ENCODE measurements at places on chromosomes 2 and 18. TPM values are rescaled to one million over a fixed set of nuclear protein-coding genes. Genes with fewer than 3 reads are reported as not detected.

GRCh38 chr2:237121321-237121720, 35.6 kb downstream of the COPS8 start:
- DNase-seq: no peak
- H3K27ac ChIP-seq: no peak overlapping the region
- no peaks in the 10 kb centered on the region for H3K27me3 ChIP-seq
- H3K36me3 ChIP-seq: no peaks in the 10 kb centered on the region
- no peaks in the 10 kb centered on the region for H3K4me1 ChIP-seq
- H3K4me3 ChIP-seq: no peak overlapping the region

DNA sequence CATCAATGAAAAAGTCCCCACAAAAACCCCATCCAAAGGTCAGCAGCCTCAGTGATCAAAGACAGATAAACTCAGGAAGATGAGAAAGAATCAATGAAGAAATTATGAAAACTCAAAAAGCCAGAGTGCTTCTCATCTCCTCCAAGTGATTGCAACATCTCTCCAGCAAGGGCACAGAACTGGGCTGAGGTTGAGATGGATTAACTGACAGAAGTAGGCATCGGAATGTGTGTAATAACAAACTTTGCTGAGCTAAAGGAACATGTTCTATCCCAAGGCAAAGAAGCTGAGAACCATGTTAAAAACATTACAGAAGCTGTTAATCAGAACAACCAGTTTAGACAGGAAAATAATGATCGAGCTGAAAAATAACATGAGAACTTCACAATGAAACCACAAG, 442.8 kb upstream of the SYT4 start:
- no peaks in the 10 kb centered on the region for H3K27me3 ChIP-seq
- no peaks in the 10 kb centered on the region for H3K36me3 ChIP-seq
- no peak overlapping the region for H3K27ac ChIP-seq
- H3K4me1 ChIP-seq: no peaks in the 10 kb centered on the region
- no peak for DNase-seq

The RNF152 gene
- total RNA-seq: 0.04 TPM

- H3K4me3 ChIP-seq: no peak overlapping the region
- DNase-seq: no peak
- no peaks in the 10 kb centered on the region for H3K36me3 ChIP-seq
- peaks cover 4% of the 10 kb centered on the region for H3K27me3 ChIP-seq
Measured at GRCh38 chr2:216970359-216970915, 110.6 kb upstream of the TNP1 start.

- H3K27ac ChIP-seq: no peak overlapping the region
- DNase-seq: no peak
- H3K4me1 ChIP-seq: no peaks in the 10 kb centered on the region
- H3K4me3 ChIP-seq: no peak overlapping the region
Measured at GRCh38 chr2:200226451-200227426, 79.8 kb upstream of the SPATS2L start.

GRCh38 chr18:3577281-3577855, 127.4 kb downstream of the TGIF1 start:
- H3K4me1 ChIP-seq: peaks cover 10% of the 10 kb centered on the region
- DNase-seq: no peak
- no peaks in the 10 kb centered on the region for H3K36me3 ChIP-seq

The LHCGR gene
- not detected for total RNA-seq

The ERBB4 gene
- total RNA-seq: not detected

DNA sequence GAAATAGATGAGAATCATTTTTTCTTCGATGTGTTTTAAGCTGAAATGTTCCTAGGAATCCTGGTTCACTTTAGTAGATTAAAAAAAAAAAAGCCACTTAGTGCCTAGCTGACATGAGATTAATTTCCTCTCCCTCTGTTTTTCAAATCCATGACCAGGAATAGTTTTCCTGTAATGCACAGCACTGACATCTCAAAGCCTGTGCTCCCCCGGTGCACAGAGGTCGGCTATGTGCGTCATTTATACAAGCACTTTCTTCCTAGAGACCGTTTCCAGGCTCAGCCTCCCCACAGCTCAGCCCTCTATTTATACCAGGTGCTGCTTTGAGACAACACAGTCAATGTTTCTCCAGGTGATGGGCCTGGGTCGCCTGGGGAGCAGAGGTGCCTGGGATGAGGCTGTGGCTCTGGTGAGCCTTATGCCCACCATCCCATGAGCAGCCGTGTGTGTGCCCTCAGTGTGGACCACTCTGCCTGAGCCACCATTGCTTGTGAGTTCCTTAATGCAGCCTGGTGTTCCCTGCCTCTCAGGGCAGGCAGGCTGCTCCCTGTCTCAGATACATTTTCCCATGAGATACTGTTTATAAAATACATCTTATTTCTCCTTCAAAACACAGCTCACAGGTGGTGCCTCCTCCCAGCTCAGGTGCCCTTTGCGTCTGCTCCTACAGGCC, 515.7 kb upstream of the HS6ST1 start:
- H3K27me3 ChIP-seq: no peaks in the 10 kb centered on the region
- DNase-seq: no peak
- H3K27ac ChIP-seq: no peak overlapping the region
- H3K4me1 ChIP-seq: no peaks in the 10 kb centered on the region

DNA sequence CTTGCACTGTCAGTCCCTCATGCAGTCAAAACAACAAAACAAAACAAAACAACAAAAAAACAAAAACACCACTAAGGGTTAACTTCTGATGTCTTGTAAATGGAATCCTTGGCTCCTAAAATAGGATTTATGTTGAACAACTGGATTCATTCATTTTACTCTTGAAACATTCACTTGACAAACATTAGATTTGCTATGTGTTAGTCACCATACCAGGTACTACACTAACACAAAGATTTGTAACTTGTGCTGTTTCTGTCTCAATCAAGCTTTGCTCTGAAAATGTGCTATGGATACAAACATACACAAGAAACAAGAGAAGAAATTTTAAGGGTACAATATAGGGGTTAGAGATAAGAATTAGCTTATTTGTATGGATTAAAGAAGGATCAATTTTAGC, 812.8 kb downstream of the LRP1B start:
- no peak overlapping the region for H3K27ac ChIP-seq
- no peak overlapping the region for H3K4me3 ChIP-seq
- no peak for DNase-seq
- H3K36me3 ChIP-seq: no peaks in the 10 kb centered on the region
- H3K4me1 ChIP-seq: no peaks in the 10 kb centered on the region

DNA sequence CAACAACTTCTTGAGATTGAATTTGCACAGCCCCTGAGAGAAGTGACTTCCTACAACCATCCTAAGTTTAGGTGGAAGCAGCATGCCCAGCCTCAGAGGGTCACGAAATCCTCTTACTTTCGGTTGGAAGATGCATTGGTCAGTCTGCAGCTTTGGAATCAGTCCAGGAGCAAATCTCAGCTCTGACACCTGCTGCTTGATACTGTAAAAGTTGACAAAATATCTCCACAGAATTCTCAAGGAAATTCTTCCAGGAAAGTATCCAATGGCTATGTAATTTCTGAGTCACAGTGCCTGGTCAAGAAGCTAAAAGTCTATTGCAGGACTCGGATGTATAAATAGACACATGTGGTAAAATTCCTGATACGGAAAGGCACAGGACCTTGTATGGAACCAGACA, 414.5 kb upstream of the GYPC start:
- DNase-seq: no peak
- no peak overlapping the region for H3K4me3 ChIP-seq
- H3K27ac ChIP-seq: no peak overlapping the region
- H3K4me1 ChIP-seq: no peaks in the 10 kb centered on the region
